ENCODE measurements at places on chromosomes 2 and 18.

- DNase-seq: no peak
Measured at GRCh38 chr2:241848761-241849615, 9.7 kb downstream of the PDCD1 start.

GRCh38 chr2:168613551-168613950 is 157.5 kb downstream of the CERS6 start:
- DNase-seq: no peak

- no peak for DNase-seq
Measured at GRCh38 chr2:29618024-29618423, 303.4 kb downstream of the ALK start.

- DNase-seq: no peak
Measured at GRCh38 chr2:135650721-135651120, 90.9 kb upstream of the UBXN4 start.

- no peak for DNase-seq
Measured at GRCh38 chr2:161592713-161593112, 31.5 kb upstream of the SLC4A10 start.

GRCh38 chr18:9101730-9102507 is 580 bp upstream of the NDUFV2 start:
- peak; percentile 15 for DNase-seq

GRCh38 chr18:6010921-6011320 is 115.6 kb upstream of the TMEM200C start:
- DNase-seq: no peak

DNA sequence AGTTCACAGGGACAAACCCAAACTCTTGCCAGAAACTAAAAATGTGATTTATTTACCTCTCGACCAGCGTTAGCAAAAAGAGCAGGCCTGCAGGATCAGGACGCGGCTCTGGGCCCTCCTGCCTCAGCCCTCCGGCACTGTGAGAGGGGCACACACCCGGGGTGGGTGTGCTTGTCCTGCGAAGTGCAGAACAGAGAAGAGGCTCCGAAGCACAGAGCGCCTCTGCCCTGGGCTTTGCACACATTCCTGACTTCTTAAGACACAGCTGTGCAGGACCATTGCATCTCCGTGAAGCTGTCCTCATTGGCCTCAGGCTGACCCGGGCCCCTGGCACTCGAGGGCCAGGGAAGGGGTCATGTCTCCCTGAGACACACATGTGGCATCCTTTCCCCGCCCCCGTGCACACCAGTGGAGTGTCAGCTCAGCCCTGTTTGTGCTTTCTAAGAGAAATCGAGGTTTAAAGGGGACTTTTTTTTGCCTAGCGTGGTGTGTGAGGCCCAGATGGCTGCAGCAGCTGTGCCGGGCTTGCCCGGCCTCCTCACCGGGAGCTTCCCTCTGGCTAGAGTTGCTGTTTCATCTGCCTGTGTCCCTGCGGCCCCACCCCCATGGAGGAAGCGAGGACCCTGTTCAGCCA is 9.9 kb upstream of the NFATC1 start:
- no peak for DNase-seq

DNA sequence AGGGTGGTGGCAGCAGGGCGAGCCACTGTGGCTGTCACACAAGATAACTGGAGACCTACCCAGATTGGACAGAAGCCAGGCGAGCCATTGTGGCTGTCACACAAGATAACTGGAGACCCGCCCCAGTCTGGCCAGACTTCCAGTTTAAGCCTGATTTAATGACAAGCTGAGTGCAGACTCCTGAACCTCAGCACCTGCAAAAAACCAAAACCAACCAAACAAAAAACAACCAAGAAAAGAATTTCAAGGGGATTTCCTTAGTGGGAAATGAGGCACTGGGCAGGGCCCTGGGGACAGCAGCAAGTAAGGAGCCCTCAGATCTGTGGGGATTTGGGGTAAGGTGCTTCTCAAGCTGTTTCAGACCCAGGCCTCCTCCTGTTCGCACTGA is 95.2 kb upstream of the BOD1L2 start:
- DNase-seq: no peak

GRCh38 chr2:88416016-88416663 is 36.4 kb downstream of the FOXI3 start:
- DNase-seq: no peak

GRCh38 chr18:6256521-6256920 is 158.2 kb downstream of the L3MBTL4 start:
- no peak for DNase-seq

DNA sequence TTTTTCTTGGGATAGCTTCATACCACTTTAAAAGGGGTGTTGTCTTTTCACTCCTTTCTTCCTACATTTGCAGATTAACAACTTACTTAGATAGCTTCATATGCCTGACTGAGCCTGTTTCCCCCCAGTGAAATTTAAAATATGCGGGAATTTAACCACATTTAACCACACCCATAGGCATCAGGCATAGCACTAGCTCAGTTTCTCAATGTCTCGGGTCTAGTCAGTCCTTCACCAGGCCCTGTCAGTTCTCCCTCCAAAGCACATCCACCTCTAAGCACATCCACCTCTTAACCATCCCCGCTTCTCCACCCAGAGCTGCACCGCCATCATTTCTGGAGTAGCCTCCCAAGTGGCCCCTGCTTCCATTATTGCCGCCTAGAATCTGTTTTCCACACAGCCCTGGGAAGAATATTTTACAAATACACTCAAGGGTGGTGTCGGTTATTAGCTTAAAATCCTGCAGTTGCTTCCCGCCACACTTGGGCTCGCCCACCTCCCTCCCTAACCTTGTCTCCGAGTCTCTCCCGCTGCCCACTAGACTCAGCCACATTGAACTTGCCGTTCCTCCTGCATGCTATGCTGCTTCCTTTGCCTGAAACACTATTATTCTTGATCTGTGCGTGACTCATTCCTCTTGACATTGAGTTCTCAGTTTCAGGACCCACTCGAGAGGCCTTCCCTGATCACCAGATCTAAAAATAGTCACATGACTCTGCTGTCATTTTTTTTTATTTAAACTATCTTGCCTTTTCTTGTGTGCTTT is 68.3 kb downstream of the SPTBN1 start:
- DNase-seq: no peak

GRCh38 chr2:235286622-235287374 is 207.0 kb upstream of the AGAP1 start:
- DNase-seq: no peak

- no peak for DNase-seq
Measured at GRCh38 chr18:9106094-9106493, 3.6 kb downstream of the NDUFV2 start.

DNA sequence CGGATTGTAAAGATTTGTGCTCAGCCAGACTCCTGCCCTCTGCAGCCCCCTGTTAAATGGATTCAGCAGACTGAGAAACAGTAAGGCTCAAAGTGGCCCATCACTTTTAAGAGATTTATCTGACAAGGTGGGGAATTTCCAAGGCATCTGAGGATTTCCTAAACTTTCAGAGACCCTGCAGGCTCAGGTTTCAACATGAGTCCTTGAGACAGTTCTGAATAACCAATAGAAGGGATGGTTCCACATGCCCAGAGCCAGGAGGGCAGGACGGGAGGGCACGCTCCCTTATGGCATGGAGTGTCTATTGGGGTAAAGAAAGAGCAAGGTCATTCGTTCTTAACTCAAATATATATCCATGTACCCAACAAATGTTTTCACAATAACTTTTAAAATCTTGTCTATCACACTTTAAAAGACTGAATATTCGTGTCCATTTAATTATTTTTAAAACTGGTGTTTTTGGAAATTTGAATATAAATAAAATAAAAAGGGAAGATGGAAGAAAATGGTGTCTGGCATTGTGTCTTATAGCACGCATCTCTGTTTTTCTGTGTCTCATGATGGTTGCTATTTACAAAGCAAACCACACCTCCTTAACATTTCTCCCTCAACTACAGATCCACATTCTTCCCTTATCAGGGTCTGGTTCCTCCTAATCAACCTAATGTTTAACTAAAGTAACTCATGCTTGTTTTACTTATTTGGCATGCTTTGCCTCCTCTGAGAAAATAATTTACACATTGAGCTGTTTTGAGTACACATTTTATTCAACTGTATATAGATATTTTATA is 56.0 kb upstream of the DSG1 start:
- DNase-seq: no peak

- no peak for DNase-seq
Measured at GRCh38 chr2:134402410-134402809, 148.5 kb downstream of the MGAT5 start.

GRCh38 chr2:56565143-56565542 is 381.4 kb downstream of the CCDC85A start:
- no peak for DNase-seq

DNA sequence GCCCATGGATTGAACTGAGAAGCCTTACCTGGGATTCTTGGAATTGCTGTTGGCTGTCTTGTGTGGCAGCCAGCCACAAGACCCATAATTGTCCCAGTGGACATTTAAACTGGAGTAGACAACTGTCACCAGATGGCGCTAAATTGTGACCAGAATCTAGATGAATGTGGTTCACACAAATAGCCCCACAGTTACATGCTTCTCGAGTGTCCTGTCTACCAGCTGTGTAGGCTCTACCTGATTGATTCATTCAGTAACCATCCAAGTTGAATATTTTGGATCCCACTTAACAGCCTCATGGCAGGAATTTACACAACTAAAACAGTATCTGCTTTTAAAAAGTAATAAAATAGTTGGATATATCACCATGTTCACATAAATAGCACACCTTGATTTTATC is 73.2 kb downstream of the MAP4K4 start:
- no peak for DNase-seq

- no peak for DNase-seq
Measured at GRCh38 chr2:133600266-133600928, 32.1 kb upstream of the NCKAP5 start.

DNA sequence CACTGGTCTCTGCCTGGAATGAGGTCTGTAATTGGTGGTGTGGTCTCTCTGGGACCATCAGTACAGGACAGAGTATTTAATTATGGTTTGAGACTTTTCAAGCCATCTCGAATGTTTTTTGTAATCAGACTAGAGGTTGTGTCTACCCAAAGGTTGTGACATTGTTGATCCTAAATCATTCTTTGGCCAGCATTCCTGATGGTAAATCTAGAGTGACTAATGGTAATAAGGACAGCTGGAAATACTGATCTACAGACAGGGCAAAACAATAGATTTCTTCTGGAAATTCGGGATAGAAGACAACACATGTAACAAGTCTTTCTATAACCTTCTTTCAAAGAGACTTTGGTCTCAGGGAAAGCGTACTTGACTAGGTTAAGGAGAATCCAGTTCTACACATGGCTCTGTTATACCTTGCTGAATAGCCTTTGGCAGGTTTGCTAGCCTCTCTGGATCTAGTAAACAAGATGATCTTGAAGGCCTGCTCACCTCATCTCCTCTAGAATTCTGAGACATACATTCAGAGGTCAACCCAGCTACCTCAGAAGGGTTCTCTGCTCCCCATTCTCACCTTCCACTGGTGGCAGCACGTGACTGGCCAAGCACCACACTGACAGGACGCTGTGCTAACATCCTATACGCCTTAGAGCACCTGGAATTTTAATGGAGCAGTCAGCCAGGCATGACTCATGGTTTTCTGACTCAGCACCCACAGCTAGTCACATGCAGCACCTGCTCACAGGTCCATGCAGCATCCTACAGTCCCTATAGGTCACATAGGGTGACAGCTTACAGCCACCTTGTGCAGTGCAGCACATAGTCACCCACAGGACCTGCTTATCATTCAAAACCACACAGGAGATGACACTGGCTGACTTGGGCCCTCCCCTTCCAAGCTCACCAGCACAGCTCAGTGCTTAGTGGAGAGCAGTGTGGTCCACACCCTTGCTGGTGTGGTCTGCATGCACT is 12.2 kb downstream of the PLB1 start:
- peak; percentile 18 for DNase-seq

- DNase-seq: no peak
Measured at GRCh38 chr2:100520224-100520623, 42.6 kb upstream of the PDCL3 start.

DNA sequence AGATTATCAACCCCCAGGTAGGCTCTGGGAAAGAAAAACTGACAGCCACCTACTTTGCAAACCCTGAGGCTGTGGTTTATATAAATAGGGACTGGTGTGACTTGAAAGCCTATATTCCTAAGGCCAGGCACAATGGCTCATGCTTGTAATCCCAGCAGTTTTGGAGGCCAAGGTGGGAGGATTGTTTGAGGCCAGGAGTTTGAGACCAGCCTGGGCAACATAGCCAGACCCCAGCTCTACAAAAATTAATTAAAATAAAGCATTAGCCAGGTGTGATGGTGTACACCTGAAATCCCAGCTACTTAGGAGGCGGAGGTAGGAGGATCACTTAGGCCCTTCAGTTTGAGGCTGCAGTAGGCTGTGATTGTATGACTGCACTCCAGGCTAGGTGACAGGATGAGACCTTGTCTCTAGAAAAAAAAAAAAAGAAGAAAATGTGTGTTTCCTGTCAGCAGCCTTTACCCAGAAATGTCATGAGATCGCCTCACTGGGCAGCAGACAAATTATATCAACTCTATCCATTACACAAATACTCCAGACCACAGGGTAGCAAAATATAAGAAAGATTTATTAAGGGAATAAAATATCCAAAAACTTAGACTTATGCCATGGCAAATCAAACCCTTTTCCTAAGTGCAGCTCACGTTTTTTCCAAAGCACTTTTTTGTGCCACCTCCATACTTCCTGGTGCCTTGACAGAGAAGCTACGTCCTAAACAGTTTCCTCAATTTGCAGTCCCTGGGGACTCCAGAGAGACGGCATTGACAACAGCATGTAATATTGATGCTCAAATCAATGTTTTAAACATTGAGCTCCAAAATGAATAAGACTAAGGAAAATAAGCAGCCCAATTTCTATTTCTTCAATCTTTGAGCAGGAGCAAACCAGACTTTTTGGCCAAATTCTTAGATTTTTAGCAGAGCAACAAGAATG is 190.8 kb upstream of the NDUFV2 start:
- no peak for DNase-seq

DNA sequence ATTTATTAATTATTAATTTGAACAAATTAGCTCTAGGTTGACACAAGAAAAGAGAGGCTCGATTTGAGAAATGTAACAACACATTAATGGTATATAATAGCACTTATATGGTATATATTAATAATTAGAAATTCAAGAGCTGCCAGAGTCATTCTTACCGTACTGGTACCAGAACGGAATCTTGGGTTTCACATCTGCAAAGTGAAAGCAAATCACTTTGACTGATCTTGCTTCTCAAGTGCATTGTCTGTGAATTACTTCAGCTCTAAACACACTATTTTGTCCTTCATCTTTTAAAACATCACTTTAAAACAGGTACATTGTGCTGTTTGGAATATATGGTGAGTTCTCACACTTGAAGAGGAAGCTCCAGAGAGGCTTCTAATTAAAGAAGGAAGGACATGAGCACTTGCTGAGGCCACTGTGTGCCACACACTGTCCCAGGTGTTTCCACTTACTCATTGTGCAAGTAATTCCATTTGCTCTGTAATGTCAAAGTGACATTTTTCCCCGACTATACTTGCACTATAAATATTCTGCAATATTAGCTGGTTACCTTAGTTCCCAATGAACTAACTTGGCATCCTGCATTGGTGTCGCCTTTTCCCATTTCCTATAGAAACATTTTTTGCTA is 85.8 kb downstream of the PLA2R1 start:
- DNase-seq: no peak

GRCh38 chr2:112765251-112765650 is 842 bp upstream of the CKAP2L start:
- DNase-seq: no peak

Data from activated T-cell treated with anti-CD3 and anti-CD28 coated beads, Interleukin-2, amount 50 U/mL, for 4 hours (primary cell).